Tongue (tissue), 3 donors: ENCODE measurements at places on chromosomes 6 and 20. TPM values are rescaled to one million over a fixed set of nuclear protein-coding genes. Genes with fewer than 3 reads are reported as not detected.

The OTOR gene
- 0.21 TPM for total RNA-seq

The SCRT2 gene
- not detected for total RNA-seq

The OXT gene
- total RNA-seq: not detected

The BCL2L1 gene
- total RNA-seq: 37.2 TPM

The GGT7 gene
- total RNA-seq: 15.0 TPM
